ENCODE measurements at places on chromosomes 7 and 10.

DNA sequence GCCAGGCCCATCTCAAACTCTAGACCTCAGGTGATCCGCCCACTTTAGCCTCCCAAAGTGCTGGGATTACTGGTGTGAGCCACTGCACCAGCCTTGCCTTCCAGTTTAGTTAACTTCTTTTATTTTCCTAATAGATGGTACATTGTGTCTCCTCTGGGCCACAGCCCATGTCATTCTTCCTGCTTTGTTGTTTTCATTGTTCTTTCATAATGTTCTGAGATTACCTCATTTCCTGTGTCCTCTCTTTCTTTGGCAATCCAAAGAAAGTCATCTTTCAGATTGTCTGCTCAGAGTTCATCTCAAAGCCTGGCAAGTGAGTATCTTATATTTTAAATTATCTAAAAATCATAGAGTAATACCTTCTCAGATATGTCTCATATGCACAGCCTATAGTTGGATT is at the start of gene OLAH:
OLAH (plus strand) TSS at position 270 of the 400 bp plus-strand sequence. CDS start 3,346 bp downstream, outside the sequence.
- no peak for DNase-seq

GRCh38 chr7:48052748-48053147 is 17.4 kb downstream of the C7orf57 start:
- DNase-seq = no peak

DNA sequence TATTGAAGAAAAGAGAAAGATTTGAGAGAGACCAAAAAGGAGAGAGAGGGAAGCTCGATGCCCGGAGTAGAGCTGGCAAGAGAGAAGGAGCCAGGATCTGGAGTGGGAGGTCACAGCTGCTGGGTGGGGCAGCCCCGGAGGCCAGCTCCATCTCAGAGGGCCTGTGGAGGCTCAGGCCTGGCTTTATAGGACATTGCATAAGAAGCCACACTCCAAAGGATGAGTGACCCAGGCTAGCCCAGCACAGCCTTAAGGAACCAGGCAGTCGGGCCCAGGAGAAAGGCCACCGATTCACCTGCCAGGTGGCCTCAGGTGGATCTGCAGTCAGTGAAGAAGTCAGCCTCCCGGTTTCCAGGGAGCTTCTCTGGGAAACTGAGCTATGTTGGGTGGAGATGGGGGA is 676 bp downstream of the PLAC9 start:
- DNase-seq = no peak

- DNase-seq = no peak
Measured at GRCh38 chr7:76347710-76348109, 11.1 kb downstream of the YWHAG start.

GRCh38 chr10:125639846-125640245 is 43.1 kb downstream of the TEX36 start:
- DNase-seq = no peak

DNA sequence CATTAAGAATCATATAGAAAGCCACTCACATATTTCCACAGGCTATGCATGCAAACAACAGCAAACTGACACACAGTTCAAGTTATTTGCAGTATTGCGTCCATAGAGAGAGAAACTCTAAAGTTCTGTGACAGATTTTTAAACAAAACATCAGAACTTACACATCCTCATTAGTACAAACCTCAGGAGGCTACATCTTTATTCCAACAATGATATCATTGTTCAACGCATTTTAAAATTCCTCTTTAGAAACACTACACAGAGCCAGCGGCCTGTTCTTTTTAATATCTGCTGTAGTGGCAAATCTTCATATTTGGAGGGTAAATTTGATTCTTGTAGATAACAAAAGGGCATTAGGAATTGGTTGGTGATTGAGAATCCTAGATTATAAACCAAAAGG is 55.9 kb upstream of the NFE2L3 start:
- DNase-seq = no peak

- DNase-seq = no peak
Measured at GRCh38 chr10:11825796-11826414, 2.7 kb downstream of the PROSER2 start.

- DNase-seq = no peak
Measured at GRCh38 chr7:142855756-142856564, 1.1 kb downstream of the EPHB6 start.

DNA sequence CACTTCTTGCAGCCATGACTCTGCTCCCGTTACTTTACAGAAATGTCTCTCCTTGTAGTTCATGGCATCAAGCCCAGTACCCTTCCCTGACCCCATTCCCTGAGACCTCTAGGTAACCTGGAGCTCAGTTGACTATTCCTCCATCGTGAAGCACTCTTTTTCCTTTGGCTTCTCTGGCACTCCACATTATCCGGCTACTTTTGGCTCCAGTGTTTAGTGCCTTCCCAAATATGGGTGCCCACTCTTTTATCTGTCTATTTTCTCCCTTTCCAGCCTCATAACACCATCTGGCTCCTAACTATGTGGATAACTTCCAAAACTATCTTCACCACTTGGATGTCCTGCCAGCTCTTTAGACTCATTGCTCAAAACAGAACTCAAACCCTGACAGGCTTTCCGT is 744.7 kb upstream of the GALNT17 start:
- no peak for DNase-seq

DNA sequence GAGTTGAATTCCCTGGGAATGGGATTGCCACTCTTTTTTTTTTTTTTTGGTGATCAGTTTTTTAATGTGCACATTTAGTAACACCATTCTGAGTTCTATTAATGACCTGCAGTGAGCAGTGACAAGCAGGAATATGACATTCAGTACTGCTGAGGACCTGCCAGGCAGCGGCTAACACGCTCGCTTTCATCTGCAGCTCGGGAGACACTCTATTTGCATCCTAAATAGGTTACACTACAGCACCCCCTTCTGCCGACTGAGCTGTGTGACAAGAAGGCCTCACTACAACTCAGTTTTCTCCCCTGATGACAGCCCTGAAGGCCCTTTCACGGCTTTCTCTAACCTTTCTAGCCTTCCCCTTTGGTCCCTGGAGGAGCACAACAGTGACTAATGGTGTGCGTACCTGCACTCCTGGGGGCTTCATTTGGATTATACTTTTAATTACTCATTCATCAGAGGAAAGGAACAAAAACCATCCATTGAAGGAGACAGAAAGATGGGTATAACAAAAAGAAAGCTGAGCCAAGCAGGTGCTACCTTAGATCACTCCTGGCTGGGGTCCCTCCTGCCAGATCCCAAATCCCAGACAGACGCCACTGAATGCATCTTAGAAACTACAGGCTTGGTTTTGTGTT is 872.4 kb downstream of the LRMDA start:
- DNase-seq = no peak

DNA sequence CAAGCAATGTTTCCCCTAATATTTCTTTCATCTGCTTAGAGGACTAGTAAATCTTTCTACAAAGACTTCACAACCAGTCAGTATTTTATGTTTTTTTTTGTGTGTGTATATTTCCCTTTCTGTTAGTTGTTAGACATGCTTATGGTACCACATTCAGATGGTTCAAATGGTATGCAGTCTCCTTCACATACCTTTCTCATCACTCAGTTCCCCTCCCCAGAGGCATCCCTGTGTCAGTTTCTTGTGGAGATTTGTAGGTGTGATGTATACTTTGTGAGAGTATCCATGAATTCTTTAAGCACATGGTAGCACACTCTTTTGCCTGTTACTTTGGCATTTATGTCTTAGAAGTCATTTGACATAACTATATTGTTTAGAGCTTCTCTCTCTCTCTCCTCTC is 4.4 kb downstream of the ZNF485 start:
- DNase-seq = no peak

DNA sequence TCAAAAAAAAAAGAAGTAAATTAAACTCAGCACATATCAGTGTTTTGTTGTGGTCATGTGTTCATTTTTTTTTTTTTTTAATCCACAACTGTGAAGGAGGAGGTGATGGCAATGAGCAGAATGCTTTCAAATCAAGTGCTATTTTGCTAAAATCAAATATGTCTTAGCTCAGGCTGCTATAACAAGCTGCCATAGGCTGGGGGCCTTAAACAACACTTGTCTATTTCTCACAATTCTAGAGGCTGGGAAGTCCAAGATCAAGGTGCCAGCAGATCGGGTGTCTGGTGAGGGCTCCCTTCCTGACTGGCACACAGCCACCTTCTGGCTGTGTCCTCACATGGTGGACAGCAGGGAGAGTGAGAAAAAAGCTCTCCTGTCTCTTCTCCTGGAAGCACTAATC is 203.9 kb downstream of the FAM107B start:
- DNase-seq = no peak

DNA sequence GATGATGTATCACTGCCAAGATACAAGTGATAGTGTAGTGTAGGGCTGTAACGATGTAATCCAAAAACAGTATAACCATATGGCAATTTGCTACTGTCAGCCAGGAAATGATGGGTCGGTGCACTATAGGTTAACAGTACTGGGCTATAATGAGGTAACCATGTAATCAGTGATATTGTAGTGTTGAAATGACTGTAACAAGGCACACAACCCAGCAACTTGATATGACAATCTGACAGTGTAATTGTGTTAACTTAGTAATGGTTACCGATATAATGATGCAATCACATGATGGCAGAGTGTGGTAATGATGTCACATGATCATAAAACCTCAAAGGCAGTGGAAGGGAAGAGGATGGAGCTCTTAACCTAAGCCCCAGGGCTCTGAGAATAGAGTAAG is 73.8 kb upstream of the SLF2 start:
- DNase-seq = no peak

DNA sequence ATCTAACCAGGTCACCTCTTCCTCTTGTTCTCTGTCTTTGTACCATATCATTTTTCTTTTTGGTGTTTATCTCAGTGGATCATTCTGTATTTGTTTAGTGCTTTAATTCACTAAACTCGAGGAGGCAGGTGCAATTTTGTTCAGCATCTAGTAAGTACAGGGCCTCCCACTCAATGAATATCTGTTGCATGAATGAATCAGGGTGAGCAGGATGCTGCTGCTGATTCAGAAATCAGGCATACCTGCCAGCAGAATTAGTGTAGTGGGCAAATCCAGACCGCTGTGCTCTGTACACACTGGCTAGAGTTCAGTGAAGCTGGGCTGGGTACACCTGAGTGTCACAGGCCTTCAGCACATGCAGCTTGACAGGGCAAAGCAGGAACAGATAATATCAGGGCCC is 511.9 kb downstream of the SUGCT start:
- DNase-seq = no peak

DNA sequence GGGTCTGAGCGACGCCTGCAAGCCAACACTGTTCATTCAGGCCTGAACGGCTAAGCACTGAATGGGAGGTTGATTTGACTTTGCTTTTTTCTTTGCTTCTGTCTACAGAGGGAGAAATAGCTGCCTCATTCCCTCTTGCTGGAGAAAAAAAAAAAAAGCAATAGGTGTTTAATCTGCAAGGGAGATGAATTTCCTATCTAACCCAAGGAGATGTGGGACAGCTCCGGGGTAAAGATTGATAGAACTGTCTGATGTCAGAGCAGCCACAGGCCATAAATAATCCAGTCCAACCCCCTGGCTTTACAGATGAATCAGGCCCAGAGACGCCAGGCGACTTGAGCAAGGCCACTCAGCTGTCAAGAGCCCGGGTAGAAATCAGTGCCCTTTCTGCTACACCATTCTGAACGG is 168.0 kb downstream of the ARHGAP12 start:
- DNase-seq = no peak

GRCh38 chr10:123295644-123296043 is 141.4 kb downstream of the BUB3 start:
- DNase-seq = no peak

- no peak for DNase-seq
Measured at GRCh38 chr10:78856421-78856820, 212.3 kb upstream of the ZMIZ1 start.

GRCh38 chr7:27516421-27516820 is 146.3 kb downstream of the HIBADH start:
- no peak for DNase-seq

- no peak for DNase-seq
Measured at GRCh38 chr7:50531401-50531911, 33.7 kb downstream of the DDC start.

DNA sequence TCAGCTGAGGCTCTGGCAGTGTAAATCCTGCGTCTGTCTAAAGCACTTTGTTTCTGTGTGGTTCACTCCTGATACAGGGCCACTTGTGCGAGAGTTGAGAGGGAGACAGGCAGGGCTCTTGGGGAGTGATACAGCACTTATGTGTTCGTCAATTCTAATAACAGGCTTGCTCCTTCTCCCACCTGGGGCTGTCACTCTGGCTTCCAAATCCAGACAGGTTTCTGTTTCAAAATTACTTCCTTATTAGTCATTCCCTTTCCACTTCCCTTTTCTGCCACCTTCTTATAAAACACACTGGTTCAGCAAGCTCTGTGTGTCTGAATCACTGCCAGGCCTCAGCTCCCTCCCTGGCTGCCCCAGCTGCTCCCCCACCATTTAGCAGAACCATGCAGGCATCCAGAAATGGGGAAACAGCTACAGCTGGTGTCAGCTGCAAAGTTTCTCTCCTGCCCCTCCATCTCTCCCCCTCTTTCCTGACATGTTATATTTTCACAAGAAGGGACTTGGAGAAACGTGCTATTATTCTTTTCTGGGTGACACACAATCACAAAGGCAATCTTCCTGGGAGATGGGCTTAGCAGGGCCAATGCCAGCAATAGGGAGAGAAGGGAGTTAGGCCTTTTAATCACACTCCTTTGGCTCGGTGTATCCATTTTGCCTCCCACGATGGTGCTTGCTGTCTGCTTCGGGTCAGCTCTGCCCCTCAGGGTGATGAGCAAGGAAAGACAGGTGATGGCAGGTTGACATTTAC is 58.4 kb upstream of the ZNRF2 start:
- DNase-seq = no peak

- DNase-seq = no peak
Measured at GRCh38 chr10:113264333-113265131, 288.3 kb upstream of the HABP2 start.

DNA sequence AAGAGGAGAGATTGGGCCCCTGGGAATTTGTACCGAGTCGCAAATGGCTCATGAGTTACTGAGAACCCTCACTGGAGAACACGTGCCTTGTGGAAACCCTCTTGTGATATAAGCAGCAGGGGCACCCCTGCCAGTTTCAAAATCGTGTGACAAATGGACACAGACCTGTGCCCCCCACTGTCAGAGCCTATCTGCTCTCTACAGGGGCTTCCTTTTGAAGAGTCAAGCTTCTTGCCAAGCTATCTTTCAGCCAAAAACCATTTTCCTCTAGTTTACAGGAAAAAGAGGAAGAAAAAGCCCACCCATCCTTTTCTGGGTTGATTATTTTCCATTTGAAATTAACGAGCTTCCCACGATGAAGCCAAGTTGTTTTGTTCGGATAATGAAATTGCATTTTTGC is 64.1 kb upstream of the MPP7 start:
- no peak for DNase-seq

DNA sequence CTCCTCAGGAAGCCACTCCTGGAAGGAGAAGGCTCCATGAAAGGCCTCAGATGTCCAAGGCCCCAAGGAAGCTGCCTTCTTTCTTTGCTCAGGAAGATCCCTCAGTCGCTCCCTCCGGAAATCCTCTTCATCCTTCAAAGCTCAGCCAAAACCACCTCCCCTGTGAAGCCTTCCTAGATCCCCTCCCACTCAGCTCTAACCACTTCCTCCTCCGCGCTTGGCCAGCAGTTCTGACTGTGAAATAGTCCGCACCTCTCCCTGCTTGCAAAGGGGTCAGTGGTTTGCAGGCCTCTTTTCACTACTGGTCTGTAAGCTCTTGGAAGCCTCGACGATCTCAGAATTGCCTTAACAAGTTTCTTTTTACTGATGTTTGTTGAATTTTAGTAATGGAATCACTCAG is 23.9 kb downstream of the PYROXD2 start:
- peak; percentile 65 for DNase-seq
